IMR-90 (cell line): ENCODE measurements at places on chromosomes 3 and 15. TPM values are rescaled to one million over a fixed set of nuclear protein-coding genes. Genes with fewer than 3 reads are reported as not detected.

DNA sequence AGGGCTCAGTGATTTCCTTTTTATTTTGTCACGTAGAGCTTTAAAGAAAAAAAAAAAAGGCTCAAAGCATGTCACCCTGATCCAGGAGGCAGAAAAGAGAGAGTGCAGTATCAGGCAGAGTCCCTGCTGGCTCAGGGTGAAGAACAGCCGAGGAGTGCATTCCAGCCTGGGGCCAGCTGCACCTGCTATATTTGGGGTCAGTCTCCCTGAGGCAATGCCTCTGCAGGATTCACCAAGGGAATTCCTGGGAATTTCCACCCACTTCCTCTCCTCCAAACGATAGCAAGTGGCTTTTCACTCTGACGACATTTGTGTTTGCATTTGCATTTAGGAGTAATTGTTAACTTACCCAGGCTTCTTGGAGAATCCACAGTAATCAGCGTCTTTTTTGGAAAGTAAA lies 202.9 kb upstream of the CTNNB1 start:
- H3K27me3 ChIP-seq, result peaks cover 3% of the 10 kb centered on the region; the same call in 1 of the 2 replicates
- H3K27ac ChIP-seq, result no peak overlapping the region
- DNase-seq, result no peak
- H3K4me3 ChIP-seq, result no peak overlapping the region

GRCh38 chr3:192887047-192887446 lies 30.6 kb downstream of the MB21D2 start:
- H3K36me3 ChIP-seq, result no peaks in the 10 kb centered on the region
- peaks cover 25% of the 10 kb centered on the region for H3K4me1 ChIP-seq
- no peaks in the 10 kb centered on the region for H3K27me3 ChIP-seq
- peak overlapping the region; percentile 50 for H3K27ac ChIP-seq

The FETUB gene
- not detected in 2 replicates for polyA plus RNA-seq

- DNase-seq, result peak; percentile 50
- H3K36me3 ChIP-seq, result no peaks in the 10 kb centered on the region
- no peak overlapping the region for H3K4me3 ChIP-seq
- H3K27me3 ChIP-seq, result no peaks in the 10 kb centered on the region; the same call in 1 of the 2 replicates
- peak overlapping the region; percentile 68; the same call in 1 of the 2 replicates for H3K27ac ChIP-seq
These were observed 342.0 kb upstream of the NR2F2 start for GRCh38 chr15:95988574-95988887.
